ENCODE measurements at places on chromosomes 3 and 15.

DNA sequence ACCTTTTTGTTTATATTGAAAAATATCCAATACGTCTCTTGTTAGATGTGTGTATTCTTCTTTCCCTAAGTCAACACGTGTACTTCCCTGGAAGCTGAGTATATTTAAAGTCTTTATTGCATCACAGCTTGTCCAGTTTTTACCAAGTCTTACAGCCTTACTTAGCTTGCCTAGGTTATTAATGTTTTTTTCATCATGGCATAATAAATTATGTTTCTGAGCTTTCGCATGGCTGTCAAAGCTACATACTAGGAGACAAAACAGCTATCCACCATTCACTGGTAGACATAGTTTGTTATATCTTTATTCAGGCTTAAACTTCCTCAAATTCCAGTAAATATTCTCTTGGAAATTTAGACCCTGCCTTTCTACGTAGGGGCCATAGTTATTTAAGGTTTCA, 224.2 kb downstream of the BCHE start:
- no peak for DNase-seq

- no peak for DNase-seq
Observed at GRCh38 chr15:62823561-62823960, 219.0 kb upstream of the TPM1 start.

DNA sequence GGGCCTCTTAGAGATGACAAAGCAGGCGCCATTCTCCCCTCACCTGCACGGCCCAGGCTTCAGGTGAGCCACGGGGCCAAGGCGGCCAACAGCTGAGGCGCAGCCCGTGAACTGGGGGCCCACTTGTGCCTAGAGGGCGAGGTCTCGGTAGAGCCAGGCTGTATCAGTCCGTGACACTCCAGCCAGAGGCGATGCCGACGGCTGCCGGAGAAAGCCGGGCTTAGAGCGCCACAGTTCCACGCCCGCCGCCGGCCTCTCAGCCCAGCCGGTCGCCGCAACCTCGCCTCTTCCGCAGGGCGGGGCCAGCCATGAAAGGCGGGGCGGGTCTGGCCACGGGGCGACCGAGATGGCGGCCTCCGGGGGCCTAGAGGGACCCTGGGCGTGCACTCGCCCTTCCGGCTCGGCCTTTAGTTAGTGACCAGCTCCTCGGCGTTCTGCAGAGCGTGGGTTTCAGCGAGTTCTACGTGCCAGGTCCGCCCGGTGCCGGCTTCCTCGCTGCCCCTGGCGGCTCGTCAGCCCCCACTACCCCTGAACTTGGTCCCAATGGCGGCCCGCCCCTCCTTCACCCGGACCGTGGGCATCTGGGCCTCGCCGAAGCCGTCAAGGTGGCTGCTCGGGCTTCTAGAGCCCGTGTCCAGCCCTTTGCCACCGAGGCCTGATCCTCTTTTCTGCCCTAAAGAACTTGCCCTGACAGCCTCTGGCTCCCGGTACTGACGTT, at the start of gene ZNF621:
Gene ZNF621 (plus strand): TSS at position 393 of the 718 bp plus-strand sequence. CDS start 881 bp downstream, outside the sequence.
- peak; percentile 55 for DNase-seq

DNA sequence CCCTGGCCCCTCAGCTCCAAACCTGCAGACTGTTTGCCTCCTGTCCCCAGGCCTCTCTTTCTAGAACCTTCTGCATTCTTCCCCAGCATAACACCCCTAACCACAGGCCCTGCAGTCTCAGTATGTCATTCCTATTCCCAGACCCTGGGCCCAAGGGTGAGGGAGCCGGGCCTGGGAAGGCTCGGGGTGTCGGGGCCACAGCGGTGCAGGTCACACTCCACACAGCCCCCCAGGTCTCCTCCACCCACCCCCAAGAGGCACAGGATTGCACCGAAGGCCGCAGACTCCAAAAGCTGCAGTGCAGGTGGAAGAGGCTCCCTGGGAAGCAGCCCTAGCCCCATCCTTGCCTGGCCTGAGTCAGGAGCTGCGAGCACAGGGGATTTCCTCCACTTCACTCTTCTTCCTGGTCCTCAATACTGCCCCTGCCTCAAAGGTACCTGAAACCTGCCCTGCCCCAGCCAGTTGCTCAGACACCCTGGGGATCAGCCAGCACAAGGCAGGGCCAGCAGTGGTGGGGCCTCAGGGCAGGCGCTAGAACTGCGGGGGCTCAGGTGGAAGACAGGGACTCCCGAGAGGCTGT, 31.1 kb downstream of the TNK2 start:
- DNase-seq = no peak

DNA sequence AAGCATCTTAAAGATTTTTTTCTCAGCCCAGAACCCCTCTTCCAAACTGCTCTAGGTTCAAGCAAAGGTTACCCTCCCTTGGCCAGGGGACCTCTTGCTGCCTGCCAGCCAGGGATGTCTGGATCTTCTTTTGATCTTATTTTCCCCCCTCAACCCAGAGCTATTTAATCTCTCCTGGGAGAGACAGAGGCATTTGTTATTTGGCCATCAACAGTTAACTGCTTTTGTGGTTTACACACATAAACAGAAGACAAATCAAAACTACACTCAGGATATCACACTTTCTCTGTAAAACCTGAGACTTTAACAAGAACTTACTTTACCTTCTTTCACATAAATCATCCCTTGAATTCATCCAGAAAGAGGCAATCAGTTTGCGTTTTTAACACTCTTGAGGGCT, 272.5 kb downstream of the THSD4 start:
- DNase-seq = no peak

DNA sequence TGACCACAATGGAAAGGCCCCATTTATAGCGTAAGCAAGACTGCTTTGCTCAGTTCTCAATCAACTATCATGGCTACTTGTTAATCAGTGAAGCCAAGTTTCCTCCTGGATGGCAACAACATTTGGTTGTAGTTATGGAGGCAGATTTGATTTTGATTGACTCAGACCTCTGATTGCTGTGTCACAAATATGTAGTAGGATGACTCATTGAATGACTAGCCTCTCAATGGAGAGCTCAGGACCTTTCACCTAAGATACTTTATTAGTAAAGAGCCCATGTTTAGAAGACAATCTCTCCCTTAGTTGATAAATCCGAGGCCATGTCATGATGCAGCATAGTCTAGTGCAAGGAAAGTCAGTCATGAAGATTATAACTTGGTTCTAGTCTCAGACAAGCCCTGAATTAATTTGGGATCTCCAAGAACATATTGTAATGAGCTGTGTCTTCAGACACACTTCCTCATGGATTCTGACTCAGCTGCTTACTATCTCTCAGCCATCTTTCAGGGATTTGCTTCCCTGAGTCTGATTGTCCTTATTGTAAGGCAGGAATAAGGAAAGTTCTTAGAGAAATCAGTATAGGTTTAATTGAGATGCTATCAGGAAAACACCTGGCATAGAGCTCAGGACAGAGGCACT, 397.4 kb upstream of the TMCO5A start:
- no peak for DNase-seq

DNA sequence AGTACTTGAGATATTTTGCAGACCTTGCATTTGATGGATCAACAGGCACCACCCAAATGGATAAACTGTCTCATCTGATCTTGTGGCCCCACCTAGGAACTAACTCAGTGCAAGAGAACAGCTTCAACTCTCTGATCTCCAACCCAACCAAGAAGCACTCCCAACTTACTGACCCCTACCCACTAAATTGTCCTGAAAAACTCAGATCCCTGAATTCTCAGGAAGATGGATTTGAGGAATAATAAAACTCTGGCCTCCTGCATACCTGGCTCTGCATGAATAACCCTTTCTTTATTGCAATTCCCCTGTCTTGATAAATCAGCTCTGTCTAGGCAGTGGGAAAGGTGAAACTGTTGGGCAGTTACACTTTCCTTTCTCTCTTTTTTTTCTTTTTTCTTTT, 247.9 kb downstream of the ZPLD1 start:
- no peak for DNase-seq

DNA sequence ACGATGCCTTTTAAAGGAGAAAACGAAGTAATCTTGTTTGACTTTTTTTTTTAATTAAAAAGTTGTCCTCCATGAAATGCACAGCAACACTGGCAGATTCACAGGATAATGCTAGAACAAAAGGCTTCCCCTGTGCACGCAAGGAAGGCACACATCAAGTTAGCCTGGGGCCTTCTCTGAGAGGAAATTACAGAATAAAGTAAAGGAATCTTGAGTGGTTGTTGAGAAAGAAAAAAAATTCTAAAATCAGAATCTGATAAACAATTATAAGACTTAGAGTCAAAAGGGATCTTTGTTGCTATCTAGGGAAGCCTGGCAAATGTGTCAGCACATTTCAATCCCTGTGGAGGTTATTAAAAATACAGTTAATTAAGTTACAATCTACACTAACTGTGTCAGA, 946.0 kb downstream of the IGSF11 start:
- DNase-seq = no peak

DNA sequence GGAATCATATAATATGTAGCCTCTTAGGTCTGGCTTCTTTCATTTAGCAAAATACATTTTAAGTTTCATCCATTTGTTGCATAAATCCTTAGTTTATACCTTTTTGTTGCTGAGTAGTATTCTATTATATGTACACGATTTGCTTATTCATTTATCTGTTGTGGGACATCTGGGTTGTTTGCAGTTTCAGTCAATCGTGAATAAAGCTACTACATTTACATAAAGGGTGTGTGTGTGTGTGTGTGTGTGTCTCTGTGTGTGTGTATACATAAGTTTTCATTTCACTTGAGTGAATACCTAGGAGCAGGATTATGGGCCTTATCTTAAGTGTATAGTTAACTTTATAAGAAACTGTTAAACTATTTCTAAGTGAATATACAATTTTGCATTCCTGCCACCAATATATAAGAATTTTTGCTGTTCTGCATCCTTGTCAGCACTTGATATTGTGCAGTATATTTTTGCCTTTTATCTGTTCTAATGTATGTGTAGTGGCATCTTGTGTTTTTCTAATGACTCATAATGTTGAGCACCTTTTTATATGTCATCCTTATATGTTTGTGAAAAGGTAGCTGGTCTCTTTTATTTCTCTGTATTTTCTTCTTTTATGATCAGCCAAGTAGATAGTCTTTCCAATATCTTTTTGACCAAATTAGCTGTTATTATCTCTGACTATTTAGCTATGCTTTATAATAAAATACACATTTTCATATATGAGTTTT, 55.0 kb downstream of the GLCE start:
- DNase-seq = no peak

DNA sequence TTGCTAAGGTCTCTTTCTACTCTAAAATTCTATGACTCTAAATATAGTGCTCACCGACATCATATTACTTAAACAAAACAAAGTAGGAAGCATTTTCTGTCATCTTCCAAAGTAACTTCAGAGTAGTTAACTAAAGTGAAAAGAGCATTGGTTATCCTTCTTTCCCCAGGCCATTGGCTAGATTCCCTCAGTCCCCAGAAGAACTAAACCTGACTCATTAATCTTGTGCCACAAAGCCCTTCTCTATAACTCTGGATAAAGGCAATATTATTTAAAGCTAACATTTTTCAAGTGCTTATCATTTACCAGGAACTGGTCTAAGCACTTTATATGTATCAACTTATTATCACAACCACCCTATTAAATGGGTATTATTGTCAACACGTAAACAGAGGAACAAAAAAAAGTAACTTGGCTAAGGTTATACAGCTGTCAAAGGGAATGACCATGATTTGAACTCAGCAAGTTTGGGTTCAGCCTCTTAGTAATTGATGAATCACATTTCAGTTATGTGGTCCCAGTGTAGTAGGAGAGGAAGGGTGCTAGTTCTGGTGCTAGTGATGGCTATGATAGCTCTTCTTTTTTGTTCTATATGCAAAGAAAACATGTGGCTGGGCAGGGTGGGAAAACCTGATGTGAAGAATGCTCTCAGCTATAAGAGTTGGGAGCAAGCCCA, 304.9 kb downstream of the FGF12 start:
- no peak for DNase-seq

Measured in activated naive CD4-positive, alpha-beta T cell (primary cell).